ENCODE measurements at places on chromosomes 7 and 10. TPM values are rescaled to one million over a fixed set of nuclear protein-coding genes. Genes with fewer than 3 reads are reported as not detected.

DNA sequence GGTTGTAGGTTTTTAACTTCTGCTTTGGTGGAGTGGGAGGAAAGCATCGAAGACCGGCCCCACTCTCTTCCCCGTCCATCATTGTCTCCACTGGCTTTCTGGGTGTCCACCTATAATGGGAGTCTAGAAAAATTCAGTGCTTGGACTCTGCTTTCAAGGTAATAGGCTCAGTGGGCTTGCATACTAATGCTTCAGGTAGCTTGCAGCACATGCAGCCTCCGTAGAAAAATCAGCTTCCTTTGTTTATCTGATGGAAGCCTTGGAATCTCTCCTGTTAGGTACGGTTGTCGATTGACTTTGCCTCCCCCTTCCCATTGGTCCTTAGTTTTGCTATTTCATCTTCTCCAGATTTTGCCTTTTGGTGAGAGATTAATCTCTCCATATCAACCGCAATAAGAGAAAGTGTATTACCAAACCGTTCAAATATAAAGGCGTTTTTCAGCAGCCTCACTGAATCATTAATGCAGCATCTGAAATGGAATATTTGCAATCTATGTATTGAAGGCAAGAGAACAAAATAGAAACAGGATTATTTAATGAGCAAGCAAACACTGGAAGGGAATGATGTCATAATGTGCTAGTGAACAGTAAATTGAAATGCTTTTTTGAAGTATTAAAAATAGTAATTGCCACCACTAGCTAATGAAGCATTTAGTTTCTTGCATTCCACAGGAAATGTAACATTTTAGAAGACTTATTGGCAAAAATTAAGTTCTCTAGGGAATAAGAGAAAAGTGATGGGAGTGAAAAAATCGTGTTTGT lies 944 bp downstream of the AVL9 start:
- no peak for DNase-seq
- H3K27me3 ChIP-seq = no peaks in the 10 kb centered on the region
- peak overlapping the region; percentile 89 for H3K27ac ChIP-seq
- H3K4me1 ChIP-seq = peaks cover 5% of the 10 kb centered on the region

Gene UMAD1
- total RNA-seq = 15.6 TPM

Gene H2BK1
- not detected for total RNA-seq

- H3K27me3 ChIP-seq = no peaks in the 10 kb centered on the region
- H3K4me1 ChIP-seq = peaks cover 15% of the 10 kb centered on the region
- H3K4me3 ChIP-seq = peak overlapping the region; percentile 92
- no peaks in the 10 kb centered on the region for H3K36me3 ChIP-seq
- peak; percentile 70 for DNase-seq
Observed at GRCh38 chr7:148700661-148701064, 2.0 kb downstream of the CUL1 start.

Gene FEZF1
- total RNA-seq = not detected

Gene GIMAP8
- total RNA-seq = not detected

- H3K27ac ChIP-seq = no peak within 1 kb of the TSS
- DNase-seq = no peak
- H3K27me3 ChIP-seq = no peaks in the 10 kb centered on the region
- no peak within 1 kb of the TSS for H3K4me3 ChIP-seq
- H3K4me1 ChIP-seq = 0 out of 2 replicates have a peak, but pooled peaks cover 3% of the 10 kb centered on the region
Observed at GRCh38 chr7:38977685-38978084, at the start of gene POU6F2. TSS of gene POU6F2 (plus strand) at chr7:38977909. CDS start at chr7:38977954, 45 bp downstream.

Gene LRIT1
- total RNA-seq = not detected

Gene NPC1L1
- not detected for total RNA-seq

GRCh38 chr7:55140221-55140940 lies 121.6 kb downstream of the EGFR start:
- no peak overlapping the region for H3K4me3 ChIP-seq
- no peak overlapping the region for H3K27ac ChIP-seq
- H3K36me3 ChIP-seq = no peaks in the 10 kb centered on the region
- DNase-seq = peak; percentile 57

Gene LRRN3
- 19.3 TPM for total RNA-seq

- no peaks in the 10 kb centered on the region for H3K27me3 ChIP-seq
- DNase-seq = peak; percentile 73
- peaks cover 25% of the 10 kb centered on the region for H3K4me1 ChIP-seq
- no peaks in the 10 kb centered on the region for H3K36me3 ChIP-seq
- peak overlapping the region; percentile 8 for H3K27ac ChIP-seq
Observed at GRCh38 chr7:116588225-116588624, 63.4 kb downstream of the CAV1 start.

- H3K4me3 ChIP-seq = no peak overlapping the region
- DNase-seq = no peak
- H3K36me3 ChIP-seq = no peaks in the 10 kb centered on the region
- no peaks in the 10 kb centered on the region for H3K4me1 ChIP-seq
- no peaks in the 10 kb centered on the region for H3K27me3 ChIP-seq
Observed at GRCh38 chr10:2246747-2247146, 509.4 kb upstream of the ADARB2 start.

Gene NEURL1
- total RNA-seq = 2.6 TPM

DNA sequence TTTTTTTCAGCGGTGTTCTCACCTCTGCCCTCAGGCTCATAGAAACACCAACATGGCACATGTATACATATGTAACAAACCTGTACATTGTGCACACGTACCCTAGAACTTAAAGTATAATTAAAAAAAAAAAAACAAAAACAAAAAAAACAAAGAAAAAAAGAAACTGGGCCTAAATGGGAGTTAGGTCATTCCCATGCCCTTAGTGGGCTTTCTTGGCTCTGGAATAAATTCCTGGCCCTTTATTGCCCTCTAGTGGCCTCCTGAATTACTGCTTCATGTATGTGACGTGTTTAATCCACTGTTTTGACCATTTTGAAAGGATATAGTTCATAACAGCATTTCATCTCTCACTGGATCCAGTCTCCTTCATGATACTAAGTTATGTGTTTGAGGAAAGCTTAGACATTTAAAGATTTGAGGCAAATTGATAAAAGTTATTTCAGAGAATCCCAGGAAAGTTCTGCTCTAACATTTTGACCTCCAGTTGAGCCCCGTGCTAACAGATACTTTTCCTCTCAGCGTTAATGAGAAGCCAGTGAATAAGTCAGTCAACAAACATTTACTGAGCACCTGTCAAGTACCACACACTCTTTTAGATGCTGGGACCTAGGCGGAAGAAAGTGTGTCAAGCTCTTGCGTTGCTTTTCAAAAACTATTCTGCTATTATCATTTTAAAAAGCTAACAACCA lies 54.7 kb upstream of the SYPL1 start:
- H3K4me1 ChIP-seq = peaks cover 9% of the 10 kb centered on the region
- H3K36me3 ChIP-seq = no peaks in the 10 kb centered on the region
- peaks cover 5% of the 10 kb centered on the region for H3K27me3 ChIP-seq
- H3K4me3 ChIP-seq = no peak overlapping the region
- peak; percentile 63 for DNase-seq

Gene IQUB
- 0.05 TPM for total RNA-seq

Gene AGAP5
- total RNA-seq = 2.2 TPM

Gene BMS1
- total RNA-seq = 18.9 TPM

Gene VPS37D
- total RNA-seq = 1.2 TPM

DNA sequence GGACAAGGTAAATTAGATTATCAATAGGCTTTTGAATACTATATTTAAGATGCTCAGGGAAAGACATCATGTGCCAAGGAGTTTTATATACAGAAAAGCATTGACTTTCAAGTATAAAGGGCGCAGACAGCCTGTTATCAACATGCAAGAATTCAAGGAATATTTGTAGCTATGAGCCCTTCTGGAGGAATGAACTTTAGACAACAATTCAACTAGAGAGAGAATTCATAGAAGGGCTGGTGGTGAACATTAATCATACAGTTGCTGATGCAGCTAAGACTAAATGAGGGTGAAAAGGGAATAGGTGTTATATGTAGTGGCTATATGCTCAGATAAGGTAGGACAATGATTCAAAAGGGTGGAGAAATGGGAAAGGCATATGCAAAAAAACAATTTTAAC lies 41.2 kb downstream of the AOAH start:
- H3K36me3 ChIP-seq = no peaks in the 10 kb centered on the region
- no peak overlapping the region for H3K4me3 ChIP-seq
- H3K27me3 ChIP-seq = no peaks in the 10 kb centered on the region
- peaks cover 4% of the 10 kb centered on the region for H3K4me1 ChIP-seq

DNA sequence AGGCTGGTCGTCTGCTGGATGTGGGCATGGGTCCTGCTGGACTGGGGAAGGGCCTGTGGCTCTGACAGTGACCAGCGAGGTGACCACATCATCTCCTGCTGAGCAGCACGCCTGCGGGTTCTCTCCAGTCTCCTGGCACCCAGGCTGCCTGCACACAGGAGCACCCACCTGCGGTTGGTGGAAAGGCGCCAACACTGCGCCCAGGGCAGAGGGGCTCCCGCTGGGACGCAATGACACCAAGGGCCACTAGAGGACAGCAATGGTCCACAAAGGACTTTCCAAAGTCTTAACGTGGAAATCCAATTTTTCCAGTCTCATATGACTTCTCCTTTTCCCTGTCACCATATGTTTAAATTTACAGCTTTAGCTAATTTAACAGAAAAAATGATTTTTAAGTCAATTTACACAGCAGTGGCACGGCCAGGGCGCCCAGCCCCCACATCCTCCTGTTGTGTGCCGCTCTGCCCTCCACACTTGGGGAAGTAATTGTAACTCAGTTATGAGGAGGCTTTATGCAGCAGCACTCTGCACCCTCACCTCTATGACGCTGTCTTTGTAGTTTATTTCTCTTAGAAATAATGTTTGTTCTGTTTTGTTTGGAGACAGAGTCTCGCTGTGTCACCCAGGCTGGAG lies 38.1 kb downstream of the CFAP46 start:
- H3K4me1 ChIP-seq = no peaks in the 10 kb centered on the region
- H3K4me3 ChIP-seq = no peak overlapping the region
- H3K36me3 ChIP-seq = no peaks in the 10 kb centered on the region

Gene TMEM184A
- not detected for total RNA-seq

DNA sequence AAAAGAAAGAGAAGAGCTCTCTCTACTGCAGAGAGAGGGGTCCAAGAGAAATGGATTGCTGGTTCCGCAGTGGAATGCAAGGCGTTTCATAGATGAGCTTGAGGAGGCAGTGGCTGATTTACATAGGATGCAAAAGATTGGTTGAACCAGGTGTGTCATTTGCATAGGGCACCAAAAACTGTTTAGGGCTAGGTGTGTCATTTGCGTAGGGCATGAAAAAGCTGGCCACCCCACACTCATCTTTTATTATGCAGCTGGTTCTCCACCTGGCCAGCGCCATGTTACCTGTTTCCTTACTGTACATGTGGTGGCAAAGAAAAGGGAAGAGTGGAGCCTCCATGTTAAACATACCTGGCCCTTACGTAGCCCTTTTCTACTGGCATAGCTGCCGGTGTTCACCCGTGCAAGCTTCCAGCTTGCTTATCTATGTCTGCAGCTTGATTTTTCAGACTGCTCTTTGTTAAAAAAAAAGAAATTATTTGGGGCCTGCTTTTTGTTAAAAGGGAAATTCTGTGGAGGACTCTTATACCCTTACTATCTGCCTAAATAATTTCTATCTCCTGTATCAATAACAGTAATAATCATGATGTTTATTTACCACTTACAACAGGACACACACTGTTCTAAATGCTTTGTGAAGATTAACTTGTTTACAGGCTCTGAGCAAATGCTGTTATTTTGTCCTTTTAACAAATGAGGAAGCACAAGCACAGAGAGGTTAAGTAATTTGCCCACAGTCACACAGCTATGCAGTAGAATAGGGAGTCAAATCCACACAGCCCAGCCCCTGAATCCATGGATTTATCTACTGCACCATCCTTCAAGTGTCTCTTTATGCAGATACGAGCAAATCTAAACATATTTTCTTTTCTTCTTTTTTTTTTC lies 33.3 kb downstream of the CASP7 start:
- DNase-seq = no peak
- H3K27me3 ChIP-seq = no peaks in the 10 kb centered on the region

DNA sequence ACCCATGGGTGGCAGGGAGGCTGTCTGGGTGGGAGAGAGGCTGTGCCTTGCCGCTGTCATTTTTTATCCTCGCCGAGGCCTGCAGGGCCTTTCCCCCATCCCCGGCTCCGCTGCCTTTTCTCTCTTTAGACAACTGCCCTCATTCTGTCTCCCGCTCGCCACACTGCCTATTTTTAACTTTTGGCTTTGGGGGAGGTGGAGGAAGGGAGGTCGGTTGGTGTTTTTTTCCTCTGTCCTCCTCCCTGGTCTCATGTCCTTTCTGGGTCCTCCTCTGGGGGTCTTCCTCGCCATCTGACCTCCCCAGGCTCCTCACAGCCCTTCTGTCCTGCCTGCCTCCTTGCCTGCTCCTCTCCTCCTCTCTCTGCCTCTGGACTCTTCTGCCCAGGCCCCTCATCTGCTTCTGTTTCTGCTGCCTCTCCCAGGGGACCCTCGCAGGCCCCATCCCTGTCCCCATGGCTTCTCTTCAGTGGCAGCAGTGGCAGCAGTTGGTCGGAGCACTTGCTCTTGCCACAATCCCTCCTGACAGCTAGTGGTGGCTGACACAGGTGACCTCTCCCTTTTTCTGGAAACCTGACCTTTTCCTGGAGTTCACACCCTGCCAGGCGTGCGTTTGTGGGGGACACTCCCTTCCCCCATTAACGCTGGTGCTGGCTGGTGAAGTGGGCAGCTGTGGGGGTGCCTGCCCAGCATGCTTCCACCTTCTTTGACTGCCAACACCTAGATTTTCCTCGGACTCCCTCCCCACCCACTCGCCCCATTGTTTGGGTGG lies 19.5 kb upstream of the PCBD1 start:
- H3K4me3 ChIP-seq = no peak overlapping the region
- no peaks in the 10 kb centered on the region for H3K4me1 ChIP-seq
- no peak for DNase-seq
- no peak overlapping the region for H3K27ac ChIP-seq

GRCh38 chr7:24718431-24718831 lies 38.8 kb downstream of the GSDME start:
- H3K4me1 ChIP-seq = no peaks in the 10 kb centered on the region
- H3K27ac ChIP-seq = no peak overlapping the region
- no peak overlapping the region for H3K4me3 ChIP-seq

- H3K36me3 ChIP-seq = no peaks in the 10 kb centered on the region
- H3K4me3 ChIP-seq = no peak overlapping the region
- no peaks in the 10 kb centered on the region for H3K4me1 ChIP-seq
- no peak overlapping the region for H3K27ac ChIP-seq
- no peak for DNase-seq
Observed at GRCh38 chr7:157841773-157842370, 505.1 kb downstream of the DNAJB6 start.

DNA sequence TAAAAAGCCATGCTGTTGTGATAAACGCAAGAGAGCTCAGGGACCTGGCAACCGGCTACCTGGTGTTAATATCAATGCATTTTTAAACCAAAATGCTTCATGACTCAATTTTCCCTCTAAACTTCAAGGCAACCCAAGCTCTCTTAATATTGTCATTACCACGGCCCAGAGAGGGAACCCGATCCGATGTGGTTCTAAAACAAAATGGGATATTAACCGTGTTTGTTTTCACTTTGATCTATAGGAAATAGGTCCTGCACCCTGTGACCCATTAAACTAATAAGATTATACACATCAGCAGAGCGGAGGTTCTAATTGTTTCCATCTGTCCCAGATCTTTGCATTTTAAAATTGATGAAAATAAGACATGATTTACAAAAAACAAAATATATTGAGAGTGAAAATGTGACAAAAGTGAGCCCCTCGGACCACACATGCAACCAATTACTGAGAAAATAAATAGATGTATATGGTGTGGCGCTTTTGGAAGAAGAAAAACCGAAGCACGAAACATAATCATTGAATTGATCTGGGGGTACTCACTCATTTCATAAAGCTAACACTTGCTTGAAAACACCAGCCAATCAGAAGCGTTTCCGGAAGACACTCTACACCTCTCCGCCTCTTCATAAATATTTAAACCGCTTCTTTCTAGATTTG lies 290.3 kb upstream of the NFE2L3 start:
- no peaks in the 10 kb centered on the region for H3K27me3 ChIP-seq
- no peak for DNase-seq
- peak overlapping the region; percentile 46 for H3K4me3 ChIP-seq
- no peak overlapping the region for H3K27ac ChIP-seq
- 0 out of 2 replicates have a peak, but pooled peaks cover 2% of the 10 kb centered on the region for H3K4me1 ChIP-seq
- no peaks in the 10 kb centered on the region for H3K36me3 ChIP-seq
